Caudate nucleus (tissue), 63 donors: ENCODE measurements at places on chromosomes 1 and 21.

DNA sequence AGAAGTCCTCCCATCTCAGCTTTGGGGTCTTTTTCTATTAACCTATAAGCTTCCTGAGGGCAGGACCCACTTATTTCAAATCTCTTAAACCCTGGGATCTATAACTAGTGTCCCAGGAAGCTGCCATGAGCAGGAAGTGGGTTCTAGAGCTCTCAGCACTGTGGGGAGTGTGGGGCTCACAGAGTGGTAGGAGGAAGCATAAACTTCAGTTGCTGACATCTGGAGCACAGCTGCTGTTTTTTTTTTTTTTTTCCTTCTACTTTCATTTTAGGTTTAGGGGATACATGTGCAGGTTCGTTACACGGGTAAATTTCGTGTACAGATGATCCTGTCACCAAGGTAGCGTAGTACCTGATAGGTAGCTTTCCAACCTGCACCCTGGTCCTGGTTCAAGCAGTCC, 59.3 kb downstream of the AK4 start:
- DNase-seq, result no peak

DNA sequence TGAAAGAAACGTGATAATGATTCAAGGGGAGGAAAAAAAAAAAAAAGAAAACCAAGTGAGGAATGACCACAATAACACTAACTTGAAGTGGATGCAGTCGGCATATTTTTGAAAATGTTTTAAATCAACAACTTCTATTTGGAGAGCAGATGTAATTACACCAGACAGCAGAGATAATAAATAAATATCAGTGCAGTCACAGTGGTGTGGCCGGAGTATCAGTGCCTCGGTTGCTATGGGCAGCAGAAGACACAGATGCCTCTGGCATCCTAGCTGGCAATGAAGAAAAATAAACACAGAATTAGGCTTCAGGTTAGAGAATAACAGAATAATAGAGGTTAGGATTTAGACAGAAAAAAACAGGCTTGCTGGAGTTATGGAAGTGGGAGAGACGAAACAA, 888.3 kb downstream of the LTN1 start:
- no peak for DNase-seq

GRCh38 chr1:161121834-161122233, 3.9 kb downstream of the NIT1 start:
- no peak for DNase-seq

- DNase-seq, result no peak
Measured at GRCh38 chr1:96060621-96061020, 661.0 kb upstream of the PTBP2 start.

- DNase-seq, result no peak
Measured at GRCh38 chr1:5991381-5992025, 722 bp downstream of the NPHP4 start.

GRCh38 chr1:17020502-17020901, 8.8 kb upstream of the ATP13A2 start:
- no peak for DNase-seq

GRCh38 chr1:181459067-181459466, 24.2 kb upstream of the CACNA1E start:
- no peak for DNase-seq

GRCh38 chr1:235920596-235921375, 54.1 kb upstream of the LYST start:
- no peak for DNase-seq

GRCh38 chr1:221567859-221568507, 173.9 kb downstream of the DUSP10 start:
- DNase-seq, result no peak

DNA sequence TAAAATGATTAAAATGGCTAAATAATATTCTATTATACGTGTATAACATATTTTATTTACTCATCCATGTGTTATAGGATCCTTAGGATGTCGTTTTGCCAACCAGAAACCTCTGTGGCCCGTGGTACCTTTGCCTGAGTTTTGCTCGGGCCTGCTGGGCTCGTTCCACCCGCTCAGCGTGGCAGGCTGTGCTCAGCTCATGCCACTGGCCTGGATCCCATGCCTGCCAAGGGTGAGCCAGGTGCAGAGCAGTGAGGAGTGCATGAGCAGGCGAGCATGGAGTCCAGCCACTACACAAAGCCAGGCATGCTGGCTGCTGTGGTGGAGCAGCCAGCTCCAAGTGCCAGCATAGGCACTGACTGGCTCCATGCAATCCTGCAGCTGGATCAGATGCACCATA, 417.2 kb downstream of the TTLL7 start:
- DNase-seq, result no peak

- no peak for DNase-seq
Measured at GRCh38 chr1:224486801-224487583, 52.4 kb upstream of the WDR26 start.

GRCh38 chr1:15765495-15766194, 7.0 kb downstream of the FBLIM1 start:
- DNase-seq, result no peak

DNA sequence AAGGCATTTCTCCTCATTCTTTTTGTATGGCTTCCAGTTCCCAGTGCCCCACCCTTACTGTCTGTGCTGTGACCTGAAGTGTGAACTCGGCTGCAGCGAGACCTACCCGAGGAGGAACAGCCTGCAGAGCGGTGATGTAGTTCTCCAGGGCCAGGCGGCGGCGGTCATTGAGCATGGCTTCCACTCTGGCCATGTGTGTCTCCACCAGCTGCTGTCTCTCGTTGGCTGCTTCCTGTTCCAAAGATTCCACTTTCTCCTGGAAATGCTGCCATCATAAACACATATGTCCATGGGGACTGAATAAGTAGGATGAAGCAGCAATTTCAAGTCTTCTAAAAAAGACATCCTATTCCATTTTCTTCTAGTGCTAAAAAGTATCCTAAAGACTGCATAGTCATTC, 195.6 kb downstream of the APP start:
- DNase-seq, result no peak

DNA sequence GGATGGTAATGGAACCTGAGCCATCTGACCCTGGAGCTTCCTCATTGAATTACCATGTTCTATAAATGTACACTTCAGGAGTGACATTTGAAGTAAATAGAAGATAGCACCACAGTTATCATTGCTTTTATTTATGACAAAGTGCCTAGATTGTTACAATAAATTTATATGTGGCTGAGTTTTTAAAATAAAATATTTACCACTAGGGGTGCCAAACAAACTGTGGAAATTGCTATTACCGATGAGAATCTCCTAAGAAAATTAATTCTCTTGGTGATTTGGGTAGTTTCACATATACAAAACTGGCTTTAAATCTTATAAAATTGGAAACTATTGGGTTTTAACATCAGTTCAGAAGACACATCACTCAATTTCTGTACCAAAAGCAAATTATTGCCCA, 1.4 kb upstream of the TNR start:
- DNase-seq, result no peak

DNA sequence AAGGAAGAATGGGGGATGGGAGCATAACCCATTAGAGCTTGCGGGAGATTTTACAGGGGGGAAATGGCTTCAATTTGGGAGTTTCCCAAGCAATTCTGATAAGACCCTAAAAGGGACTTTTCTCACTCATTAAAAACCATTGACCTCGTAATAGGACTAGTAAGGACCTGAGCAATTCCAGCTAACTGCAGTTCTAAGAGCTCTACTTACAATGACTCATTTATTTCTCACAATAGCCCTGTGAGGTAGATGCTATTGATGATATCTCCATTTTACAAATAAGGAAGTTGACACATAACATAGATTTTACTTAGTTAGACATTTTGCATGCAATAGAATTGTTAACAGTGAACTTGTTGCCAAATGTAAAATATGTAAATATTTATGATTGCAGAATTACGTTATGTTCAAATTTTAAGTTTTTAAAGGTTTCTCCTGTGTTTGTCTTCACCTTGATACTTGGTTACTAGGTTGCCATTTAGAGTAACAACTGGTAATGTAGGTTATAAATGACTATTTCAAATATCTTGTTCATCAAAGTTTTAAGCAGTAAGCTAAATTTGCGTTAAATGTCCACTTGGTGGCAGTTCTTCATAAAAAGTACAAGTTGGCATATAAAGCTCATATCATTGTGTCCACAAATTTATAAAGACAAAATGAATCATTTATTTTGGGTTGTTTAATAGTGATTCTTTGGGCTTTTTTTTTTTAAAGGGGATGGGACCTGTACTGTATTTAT, 182.0 kb downstream of the PLA2G4A start:
- DNase-seq, result no peak

DNA sequence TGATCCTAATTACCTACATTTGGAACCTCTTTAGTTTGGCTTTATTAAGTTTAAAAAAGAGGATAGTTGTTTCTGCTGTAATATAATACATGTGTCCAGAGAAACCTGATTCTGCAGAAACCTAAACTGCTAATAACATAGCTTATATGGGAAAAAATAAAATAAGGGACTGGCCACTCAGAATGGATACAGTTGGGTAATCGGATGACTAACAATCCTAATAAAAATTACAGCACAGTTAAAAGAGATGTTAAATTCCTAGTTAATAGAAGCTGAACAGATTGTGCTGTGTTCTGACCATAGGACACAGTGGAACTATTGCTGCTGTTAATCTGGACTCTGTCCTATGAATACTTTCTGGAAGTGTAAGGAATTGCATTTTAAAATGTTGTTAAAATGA, 16.0 kb downstream of the ARV1 start:
- no peak for DNase-seq

GRCh38 chr21:43772425-43772821, 3.7 kb downstream of the CSTB start:
- DNase-seq, result no peak

DNA sequence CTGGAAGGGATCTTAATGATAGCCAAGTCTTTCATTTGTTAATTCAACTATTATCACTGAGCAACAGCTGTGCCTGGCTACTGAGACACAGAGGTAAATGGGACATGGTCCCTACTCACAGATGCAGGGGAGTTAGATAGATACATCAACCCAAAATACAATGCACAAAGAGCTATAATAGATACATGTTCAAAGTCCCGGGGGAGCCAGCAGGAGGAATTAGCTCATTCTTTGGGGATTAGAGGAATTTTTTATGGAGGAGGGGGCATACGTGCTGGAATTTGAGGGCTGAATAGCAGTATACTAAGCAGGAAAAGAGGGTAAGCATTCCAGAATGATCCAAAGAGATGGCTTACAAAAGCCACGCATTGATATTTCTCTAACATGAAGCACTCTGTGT, 34.6 kb downstream of the C8B start:
- no peak for DNase-seq

DNA sequence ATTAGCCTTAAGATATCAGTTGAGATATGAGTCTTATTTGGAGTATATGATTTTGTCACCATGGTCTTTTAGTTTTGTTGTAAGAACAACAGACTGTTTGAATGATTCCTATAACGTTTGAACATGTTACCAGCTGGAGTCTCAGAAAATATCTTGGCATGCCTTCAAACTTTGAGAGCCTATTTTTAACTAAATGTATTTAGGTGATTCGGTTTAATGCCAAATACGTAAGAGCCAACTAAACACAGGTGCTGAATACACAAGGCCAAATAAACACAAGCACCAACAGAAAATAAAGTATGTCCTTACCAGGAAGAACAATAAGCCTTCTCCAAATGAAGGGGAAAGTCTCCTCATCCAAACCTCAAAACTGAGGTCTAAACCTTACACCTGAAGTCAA, 48.6 kb downstream of the PRKACB start:
- no peak for DNase-seq

- no peak for DNase-seq
Measured at GRCh38 chr1:14887044-14887566, 266.4 kb upstream of the TMEM51 start.

- DNase-seq, result no peak
Measured at GRCh38 chr1:27429029-27429425, 36.6 kb downstream of the GPR3 start.

DNA sequence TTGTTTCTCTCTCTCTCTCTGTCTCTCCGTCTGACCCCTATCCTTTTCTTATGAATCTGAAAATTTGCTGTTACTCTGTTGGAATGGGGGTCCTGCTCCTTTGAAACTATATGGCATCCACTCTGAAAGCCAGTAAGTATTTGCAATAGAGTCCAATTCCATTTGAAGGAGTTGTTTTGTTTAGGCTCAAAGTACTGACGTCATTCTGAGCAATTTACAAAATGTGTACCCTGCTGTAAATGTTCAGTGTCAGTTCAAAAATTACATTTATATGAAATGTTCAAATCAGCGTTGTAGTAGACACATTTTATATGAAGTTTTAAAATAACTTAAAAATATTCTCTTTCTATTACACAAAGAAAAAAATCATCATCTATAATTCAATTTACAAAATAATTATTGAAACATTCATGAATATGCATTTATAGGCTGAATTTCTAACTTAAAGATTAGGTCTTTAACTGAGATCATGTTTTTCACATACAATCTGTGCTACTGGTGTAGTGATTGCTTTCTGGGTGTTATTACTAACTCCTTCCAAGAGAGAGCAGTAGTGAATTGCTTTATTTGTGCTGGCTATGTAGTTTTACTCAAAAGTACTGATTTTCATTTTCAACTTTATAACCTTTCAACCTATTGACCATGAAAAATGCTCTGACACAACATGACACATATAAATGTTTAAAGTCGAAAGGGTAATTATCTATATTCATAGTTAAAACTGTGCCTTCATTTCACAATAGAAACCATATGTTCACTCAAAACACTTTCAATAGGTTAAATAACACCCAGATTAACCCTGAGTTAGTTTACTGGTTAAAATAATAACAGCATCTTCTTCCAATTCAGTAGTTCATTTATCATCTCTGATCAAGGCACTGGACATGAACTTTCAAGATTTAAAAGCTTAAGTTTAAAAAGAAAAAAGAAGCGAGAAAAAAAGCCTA, 253.1 kb upstream of the ADGRL4 start:
- DNase-seq, result no peak

- no peak for DNase-seq
Measured at GRCh38 chr1:203098914-203099520, 13.2 kb upstream of the MYOG start.

GRCh38 chr1:204345438-204345841, 14.3 kb downstream of the PLEKHA6 start:
- DNase-seq, result no peak

DNA sequence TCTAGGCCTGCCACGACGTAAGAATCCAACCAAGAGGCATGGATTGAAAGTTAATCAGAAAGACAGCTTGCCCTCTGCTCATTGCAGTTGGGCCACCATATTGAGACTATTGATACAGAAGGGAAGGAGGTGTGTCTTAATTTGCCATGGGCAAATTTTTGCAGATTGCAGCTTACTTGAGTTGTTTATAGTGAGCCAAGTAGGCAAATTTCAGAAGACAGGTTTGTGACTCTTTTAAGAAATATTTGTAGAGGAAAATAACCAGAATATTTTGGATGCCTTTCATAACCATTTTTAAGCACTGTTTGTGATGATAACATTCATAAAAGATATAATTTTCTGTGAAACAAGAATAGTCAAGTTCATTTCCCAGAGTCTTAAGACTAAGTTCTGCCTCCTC, 74.1 kb downstream of the PRDM2 start:
- DNase-seq, result no peak

GRCh38 chr1:246791303-246791918, 67.2 kb downstream of the SCCPDH start:
- DNase-seq, result no peak

DNA sequence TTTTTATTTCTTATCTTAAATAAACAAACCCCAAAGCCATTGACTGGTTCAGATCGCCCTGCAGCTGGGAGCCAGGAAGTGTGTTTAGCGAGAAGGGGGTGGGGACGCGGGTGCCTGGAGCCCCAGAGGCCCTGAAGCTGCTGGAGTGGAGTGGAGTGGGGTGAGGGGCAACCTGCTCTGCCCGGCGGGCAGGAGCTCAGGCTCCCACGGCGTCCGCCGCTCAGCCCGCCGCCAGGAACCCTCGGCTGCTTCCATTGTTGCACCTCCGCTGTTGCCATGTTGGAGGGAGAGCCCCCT, 673 bp downstream of the PIK3C2B start:
- no peak for DNase-seq
